Activated CD8-positive, alpha-beta T cell treated with anti-CD3 and anti-CD28 coated beads for 36 hours (primary cell): ENCODE measurements at places on chromosomes 2 and 18.

- DNase-seq: no peak
These were observed 258.6 kb downstream of the CAMKMT start for GRCh38 chr2:44620189-44620990.

DNA sequence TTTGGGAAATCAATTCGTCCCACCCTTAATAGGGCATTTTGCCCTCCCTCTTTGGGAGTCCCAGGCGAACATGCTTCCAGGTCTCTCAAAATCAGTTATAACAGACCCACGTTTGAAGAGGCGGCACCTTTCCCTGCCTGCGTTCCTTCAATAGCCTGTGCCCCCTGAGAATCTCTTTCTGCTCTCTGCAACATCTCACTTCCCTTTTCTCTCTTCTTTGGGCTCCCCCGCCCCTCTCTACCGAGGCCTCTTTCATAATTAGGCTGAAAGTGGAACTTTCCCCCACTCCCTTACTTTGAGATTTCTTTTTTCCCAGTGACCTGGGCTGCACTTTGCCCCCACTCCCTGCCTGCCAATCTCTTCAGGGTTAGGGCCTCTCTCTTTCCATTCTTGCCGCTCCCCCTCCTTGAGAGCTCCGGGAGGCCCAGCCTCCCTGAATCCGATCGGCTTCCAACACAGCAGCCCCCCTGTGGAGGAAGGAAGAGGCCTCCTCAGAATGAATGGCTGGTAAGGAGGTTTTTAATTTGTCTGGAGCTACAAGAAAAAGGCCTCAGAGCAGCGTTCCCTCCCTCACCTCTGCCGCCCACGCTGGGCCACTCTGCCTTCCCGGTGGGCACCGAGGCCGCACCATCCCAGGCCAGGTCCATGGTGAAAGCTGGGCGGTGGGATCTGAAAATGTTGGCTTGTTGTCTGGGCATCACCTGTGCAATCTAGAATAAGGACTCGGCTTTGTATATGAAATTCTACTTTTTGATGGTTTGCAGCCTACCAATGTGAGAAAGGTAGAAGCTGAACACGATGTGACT is 162.6 kb upstream of the SIX3 start:
- no peak for DNase-seq

GRCh38 chr2:232444409-232445148 is 11.4 kb upstream of the ALPI start:
- DNase-seq: peak; percentile 85

DNA sequence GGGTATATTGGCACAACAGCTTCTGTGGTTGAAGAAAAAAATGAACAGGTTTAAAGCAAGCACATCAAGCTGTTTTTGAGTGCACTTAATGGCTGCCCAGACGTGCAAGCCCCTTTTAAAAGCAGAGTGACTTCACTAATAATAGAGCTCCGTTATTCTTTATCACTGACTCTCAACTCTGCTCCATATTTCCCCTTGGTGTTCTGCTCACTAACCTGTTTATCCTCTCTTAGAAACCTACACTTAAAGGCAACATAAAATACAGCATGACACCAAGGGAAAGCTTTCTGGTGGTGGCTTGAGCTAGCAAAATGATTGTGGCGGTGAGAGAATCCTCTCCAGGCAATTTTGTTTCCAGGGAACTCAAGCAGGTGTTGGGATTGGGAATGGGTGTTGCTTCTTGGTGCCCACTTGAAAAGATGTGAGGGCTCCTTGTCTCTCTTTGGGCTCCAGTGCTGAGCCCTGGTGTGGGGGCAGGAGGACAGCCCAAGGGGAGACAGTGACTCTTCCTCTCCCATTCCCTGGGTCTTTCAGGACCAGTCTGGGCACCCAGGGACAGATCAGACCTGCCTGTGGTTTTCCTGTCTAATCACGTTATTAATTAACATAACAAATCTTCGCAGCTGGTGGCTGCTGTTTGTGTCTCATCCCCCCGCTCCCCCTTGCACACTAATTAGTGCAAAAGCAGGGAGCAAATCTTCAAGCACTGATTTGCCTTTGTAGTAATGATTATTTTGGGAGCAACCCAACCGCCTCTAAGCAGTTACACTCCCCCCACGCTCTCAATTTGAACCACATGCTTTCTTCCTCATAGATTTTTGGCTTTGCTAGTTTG is 289.4 kb upstream of the CXCR4 start:
- DNase-seq: no peak

- no peak for DNase-seq
These were observed 76.6 kb downstream of the COBLL1 start for GRCh38 chr2:164764996-164765395.

DNA sequence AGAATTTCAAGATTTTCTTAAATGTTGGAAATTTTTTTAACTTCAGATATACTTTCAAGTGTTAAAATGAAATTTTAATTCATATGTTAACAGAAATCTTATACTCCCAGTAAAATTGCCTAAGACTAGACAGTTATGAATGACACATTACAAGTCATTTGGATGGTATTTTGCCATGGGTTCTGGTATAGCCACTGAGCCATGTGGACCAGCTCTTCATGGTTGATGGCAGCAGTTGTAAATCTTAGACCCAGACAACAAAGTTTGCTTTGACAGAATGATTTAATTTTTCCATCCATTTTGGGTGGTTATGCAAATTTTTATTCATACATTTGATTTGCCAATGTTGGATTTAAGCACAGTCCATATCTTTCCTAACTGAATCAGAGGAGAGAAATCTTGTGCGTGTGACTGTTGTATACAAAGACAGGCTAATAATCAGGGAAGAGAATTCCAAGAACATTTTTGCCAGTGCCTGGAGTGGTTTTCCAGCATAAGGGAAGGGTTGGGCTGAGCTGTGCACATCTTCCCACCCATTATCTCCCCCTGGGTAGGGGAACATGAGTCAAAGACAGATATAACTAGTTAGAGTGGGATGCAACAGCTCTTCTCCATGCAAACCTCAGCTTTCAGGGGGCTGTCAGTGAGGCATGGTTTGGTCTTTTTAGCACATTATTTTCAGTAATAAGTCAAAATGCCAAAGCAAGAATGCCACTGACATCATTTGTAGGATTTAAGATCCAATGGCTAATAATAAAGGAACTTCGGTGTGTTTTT is 28.1 kb upstream of the INPP4A start:
- DNase-seq: peak; percentile 6

DNA sequence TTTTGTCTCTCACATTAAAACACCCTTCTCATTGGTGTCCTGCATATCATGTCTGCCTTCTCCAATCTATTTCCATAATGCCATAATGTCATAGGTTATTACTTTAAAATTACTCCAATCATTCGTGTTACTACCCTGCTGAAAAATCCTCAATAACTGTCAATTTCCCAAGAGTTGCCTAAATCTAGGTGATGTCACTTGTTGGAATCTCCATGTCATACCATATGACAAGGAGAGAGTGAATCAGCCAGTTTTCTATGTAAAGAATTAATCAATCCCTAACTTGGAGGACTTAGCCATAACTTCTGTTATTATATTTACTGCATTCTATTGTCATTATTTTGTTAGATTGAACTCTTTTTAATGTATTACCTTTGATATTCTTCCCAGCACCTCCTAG is 62.5 kb downstream of the PHLPP1 start:
- no peak for DNase-seq

- DNase-seq: no peak
These were observed 26.1 kb upstream of the CYP26B1 start for GRCh38 chr2:72173640-72174321.

GRCh38 chr2:112087346-112088020 is 32.4 kb downstream of the TMEM87B start:
- DNase-seq: no peak

- no peak for DNase-seq
These were observed 378.9 kb downstream of the NBAS start for GRCh38 chr2:15182275-15182674.

DNA sequence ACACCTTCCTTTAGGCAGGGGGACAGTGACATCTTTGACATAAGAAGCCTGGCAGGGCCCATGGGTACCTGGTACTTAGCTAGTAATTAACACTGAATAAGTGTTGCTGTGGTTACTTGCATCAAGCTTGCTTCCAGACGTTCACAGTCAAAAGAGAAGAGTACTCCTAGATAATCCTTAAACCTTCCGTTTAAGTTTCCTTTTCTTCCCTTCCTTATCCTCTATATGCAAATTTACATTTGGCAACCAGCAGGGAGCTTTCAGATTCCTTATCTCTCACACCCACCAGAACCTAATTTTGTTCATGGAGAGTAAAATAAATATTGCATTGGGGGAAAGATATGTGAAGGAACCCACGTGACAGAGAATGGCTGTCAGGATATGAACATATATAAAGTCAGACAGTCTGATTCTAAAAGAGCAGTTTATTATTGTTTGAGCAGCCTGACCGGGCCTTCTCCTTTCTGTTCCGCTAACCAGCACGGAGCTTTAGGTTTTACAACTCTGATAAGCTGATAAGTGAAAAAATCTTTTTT is 7.8 kb upstream of the RAB31 start:
- DNase-seq: no peak

- DNase-seq: no peak
These were observed 33.7 kb downstream of the MREG start for GRCh38 chr2:215979620-215980019.

DNA sequence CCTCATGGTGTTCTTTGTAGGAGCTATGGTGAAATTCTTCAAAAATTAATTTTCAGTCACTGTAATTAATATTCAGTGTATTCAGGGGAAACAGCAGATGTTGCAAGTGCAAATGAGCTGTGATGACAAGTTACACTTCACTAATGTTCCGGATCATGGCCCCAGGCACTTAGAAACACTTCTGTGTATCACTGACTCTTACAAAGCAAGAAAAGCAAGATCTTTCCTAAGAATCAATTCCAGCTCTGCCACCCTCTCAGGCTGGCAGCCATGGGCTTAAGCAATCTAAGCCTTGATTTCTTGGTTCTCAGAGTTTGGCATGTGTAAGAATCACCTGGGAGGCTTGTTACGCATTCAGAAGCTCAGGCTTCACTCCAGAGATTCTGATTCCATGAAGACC is 78.0 kb downstream of the MARCHF4 start:
- no peak for DNase-seq

DNA sequence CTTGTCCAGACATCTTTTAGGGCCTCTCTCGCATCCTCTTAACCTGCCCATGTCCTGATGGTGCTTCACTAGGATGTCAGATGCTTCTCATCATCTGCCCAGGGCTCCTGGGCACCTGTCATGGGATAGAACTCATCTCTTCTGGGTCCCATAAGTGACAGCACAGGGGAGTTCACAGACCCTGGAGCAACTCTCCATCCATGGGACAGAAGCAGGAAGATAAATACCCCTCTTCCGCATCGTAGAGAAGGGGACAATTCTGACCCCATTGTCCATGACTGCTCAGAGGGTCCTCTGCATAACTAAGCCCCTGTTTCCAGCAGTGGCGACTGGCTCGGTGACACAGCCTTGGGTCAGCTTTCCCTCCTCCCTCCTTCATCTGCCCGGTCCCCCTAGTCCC is 82.3 kb downstream of the TWIST2 start:
- no peak for DNase-seq

GRCh38 chr2:117933884-117934354 is 80.0 kb downstream of the CCDC93 start:
- no peak for DNase-seq

GRCh38 chr2:10246831-10247230 is 55.9 kb upstream of the HPCAL1 start:
- no peak for DNase-seq

DNA sequence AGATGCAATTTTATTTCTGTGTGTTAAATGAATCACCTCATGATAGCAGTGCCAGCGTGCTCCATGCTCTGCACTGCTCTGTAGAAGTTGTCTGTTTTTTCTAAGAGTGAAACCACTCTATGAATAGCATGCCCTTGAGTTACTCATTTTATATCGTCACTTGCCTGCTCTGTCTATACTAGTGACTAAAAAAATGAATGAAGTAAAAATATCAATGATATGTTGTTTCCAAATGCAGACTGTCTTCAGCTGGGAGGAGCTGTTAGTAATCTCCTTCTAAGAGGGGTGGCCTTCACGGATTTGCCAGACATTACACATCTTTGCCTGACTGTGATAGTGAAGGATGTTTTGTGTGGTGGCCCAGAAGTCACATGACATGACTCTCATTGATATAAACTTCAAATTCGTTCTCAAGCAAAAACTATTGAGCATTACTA is 852.1 kb downstream of the CNTNAP5 start:
- no peak for DNase-seq

GRCh38 chr2:132668189-132668823 is 1.7 kb downstream of the LYPD1 start:
- no peak for DNase-seq

- DNase-seq: no peak
These were observed 424.8 kb upstream of the ZEB2 start for GRCh38 chr2:144944546-144945220.

- DNase-seq: no peak
These were observed 605 bp downstream of the WNT6 start for GRCh38 chr2:218859988-218860831.

DNA sequence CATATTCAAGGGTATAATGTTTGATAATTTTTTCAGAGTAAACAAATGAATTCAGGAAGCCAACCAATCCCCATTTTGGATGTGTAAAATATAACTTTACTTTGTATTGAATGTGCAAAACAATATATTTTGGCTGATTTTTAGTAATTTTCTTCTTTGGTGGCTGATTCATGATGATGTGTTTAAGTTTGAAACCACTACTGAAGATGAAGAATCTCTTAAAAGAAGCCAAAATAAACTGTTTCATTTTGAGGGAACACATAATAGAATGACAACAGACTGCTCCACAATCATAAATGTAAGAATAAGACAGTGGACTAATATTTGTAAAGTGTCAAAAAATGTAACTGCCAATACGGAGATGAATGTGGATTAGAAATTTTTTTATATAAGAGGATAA is 52.5 kb upstream of the TRIM43 start:
- no peak for DNase-seq

DNA sequence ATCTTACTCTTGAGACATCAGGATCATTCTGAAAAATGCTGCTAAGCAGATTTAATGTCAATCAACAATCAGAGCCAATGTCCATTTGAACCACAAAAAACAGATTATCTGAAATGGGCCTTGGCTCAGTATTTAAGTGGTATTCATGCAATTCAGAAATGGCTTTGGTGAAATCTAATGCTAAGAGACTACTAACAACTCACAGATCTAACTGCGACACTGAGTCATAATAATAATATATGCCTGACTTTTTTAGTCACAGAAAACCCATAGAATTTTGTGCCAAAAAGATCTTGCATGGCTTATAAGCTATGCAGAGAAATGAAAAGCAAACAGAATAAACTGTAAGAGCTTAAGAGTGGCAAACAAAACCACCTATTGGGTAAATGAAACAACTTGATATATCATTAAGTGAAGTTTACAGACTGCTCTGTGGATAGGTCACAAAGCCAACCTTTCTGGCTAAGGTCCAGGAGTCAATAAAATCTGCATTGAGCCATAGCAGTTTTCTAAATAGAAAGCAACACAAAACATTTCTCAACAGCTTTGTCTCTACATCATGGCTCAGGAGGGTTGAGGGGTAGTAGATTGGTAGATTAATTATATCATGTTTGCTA is 234.3 kb downstream of the LRATD1 start:
- no peak for DNase-seq

GRCh38 chr2:119455066-119455718 is 23.5 kb downstream of the TMEM37 start:
- DNase-seq: no peak

- DNase-seq: no peak
These were observed 19.2 kb upstream of the SIGLEC15 start for GRCh38 chr18:45806226-45806625.

GRCh38 chr2:237143118-237143517 is 57.4 kb downstream of the COPS8 start:
- no peak for DNase-seq

GRCh38 chr2:187994464-187995331 is 297.0 kb upstream of the GULP1 start:
- DNase-seq: peak; percentile 12

- DNase-seq: no peak
These were observed 52.4 kb upstream of the ZNF385B start for GRCh38 chr2:179913809-179914208.

- DNase-seq: no peak
These were observed 78.4 kb upstream of the FZD7 start for GRCh38 chr2:201955231-201955630.
